NCI-H2171 (cell line): ENCODE measurements at places on chromosomes 2 and 18.

- DNase-seq = no peak
Observed at GRCh38 chr2:201746551-201746950, 34.2 kb downstream of the ALS2 start.

DNA sequence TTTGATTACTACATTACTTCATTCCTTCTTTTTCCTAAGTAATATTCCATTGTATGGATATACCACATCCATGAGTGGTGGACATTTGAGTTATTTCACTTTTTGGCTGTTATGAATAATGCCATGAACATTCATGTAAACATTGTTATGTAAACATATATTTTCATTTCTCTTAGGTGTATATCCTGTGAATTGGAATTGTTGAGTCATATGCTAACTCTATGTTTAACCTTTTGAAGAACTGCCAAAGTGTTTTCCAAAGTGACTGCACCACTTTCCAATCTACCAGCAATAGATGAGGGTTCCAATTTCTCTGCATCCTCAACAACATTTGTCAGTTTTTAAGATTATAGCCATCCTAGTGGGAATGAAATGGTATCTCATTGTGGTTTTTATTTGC lies 42.7 kb upstream of the CXXC1 start:
- no peak for DNase-seq

DNA sequence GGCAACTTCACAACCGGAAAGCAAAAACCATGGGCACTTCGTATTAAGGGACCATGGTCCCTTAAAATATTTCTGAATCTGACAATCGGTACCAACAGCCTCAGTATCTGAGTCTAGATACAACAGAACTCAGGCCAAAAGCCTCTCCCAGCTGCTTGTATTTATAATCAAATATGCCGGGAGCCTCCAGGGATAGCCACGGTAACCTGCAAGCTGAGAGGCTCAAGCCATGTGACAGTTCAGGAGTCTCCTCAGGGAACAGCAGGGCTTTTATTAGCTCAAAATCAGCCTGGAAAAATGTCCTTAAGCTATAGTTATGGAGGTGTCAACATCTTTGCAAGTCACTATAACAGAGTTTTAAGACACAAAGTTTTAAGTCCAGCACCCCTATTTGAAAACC lies 352.8 kb upstream of the GYPC start:
- no peak for DNase-seq

GRCh38 chr2:164182116-164182627 lies 439.1 kb downstream of the GRB14 start:
- no peak for DNase-seq

GRCh38 chr18:76265497-76266235 lies 229.4 kb downstream of the ZNF516 start:
- DNase-seq = no peak

- no peak for DNase-seq
Observed at GRCh38 chr2:217906798-217907197, 96.0 kb downstream of the TNS1 start.
